ENCODE measurements at places on chromosomes 2 and 18.
A peak's percentile ranks its signal among the peaks of the same experiment; 100 is the strongest.

DNA sequence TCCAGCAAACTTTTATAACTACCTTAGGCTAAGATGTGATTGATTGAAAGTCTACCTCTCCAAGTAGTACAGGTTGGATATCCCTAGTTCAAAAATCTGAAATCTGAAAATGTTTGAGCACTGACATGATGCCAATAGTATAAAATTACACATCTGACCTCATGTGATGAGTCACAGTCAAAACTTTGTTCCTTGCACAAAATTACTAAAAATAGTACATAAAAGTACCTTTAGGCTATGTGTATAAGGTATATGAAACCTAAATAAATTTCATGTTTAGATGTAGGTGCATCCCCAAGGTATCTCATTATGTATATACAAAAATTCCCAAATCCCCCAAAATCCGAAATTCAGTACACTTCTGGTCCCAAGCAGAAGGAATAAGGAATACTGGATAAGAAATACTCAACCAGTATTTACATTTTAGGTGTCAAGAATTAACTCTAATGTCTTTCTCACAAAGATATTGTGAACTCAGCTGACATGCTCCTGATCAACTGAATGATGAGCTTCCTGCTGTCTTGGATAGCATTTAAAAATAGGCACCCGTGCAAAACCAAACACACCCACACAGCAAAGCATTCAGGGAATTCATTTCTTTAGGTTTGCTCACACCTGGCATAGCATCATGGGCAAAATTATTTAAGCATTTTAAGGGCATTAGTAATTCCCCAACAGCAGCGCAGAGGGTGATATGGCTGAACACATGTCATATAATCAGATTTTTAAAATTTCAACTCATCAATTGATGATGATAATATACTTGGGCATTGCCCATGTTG, 497.4 kb upstream of the MEIS1 start:
- no peak for DNase-seq

DNA sequence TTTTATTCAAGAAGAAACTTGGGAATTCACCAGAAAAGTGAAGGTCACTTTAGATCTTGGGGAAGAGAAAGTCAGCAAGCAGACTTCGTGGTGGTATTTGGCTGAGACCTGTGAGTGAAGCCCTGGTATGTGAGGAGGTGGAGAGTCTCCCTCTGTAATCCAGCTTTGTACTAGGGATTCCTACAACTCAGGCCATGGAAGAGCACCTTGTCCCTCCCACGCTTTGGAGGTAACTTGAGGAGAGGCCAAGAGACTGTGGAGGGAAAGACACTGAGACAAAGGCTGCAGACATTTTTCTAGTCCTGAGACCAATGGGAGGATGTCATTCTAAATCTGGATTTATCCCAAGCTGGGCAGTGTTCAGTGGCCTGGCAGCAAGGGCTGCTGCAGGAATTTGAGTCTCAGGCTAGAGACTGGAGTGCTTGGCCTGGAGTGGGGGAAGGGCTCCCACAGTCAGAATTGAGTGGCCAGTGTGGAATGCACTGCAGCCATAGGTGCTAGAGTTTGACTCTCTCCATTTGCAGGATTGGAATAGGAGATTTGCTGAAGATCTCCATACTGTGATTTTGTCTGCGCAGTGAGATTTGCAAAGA, 219.0 kb downstream of the ACTR3 start:
- DNase-seq = peak; percentile 49

DNA sequence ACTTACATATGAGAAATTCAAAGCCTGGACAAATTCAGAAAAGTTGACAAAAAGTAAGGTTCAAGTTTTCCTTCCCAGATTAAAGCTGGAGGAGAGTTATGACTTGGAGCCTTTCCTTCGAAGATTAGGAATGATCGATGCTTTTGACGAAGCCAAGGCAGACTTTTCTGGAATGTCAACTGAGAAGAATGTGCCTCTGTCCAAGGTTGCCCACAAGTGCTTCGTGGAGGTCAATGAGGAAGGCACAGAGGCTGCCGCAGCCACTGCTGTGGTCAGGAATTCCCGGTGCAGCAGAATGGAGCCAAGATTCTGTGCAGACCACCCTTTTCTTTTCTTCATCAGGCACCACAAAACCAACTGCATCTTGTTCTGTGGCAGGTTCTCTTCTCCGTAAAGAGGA, 17.0 kb downstream of the SERPINB8 start:
- DNase-seq = no peak

DNA sequence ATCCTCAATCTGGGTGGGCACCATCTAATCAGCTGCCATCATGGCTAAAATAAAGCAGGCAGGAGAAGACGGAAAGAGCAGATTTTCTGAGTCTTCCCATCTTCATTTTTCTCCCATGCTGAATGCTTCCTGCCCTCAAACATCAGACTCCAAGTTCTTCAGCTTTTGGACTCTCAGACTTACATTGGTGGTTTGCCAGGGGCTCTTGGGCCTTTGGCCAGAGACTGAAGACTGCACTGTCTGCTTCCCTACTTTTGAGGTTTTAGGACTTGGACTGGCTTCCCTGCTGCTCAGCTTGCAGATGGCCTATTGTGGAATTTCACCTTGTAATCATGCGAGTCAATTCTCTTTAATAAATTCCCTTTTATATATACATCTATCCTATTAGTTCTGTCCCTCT, 36.6 kb downstream of the DIPK1C start:
- DNase-seq = no peak

DNA sequence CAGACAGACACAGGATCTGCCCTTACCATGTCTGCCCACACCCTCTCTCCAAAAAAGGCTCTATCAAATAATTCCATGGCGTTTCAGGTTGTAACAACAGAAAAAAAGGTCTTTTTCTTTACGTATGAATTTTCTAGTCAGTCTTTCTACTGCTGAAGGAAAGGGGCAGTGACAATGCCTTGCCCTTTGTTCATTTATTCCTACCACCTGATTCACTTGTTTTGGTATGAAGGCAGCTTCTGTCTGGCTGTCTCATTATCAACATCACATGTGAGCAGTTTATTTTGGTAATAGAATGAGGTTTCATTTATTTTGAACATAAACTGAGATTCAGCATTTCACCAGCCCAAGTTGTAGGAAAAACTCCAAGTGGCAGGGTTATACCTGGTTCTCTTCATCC, 94.3 kb upstream of the KLF7 start:
- DNase-seq = no peak

- no peak for DNase-seq
Observed at GRCh38 chr18:50722311-50722710, 97.5 kb downstream of the MRO start.

DNA sequence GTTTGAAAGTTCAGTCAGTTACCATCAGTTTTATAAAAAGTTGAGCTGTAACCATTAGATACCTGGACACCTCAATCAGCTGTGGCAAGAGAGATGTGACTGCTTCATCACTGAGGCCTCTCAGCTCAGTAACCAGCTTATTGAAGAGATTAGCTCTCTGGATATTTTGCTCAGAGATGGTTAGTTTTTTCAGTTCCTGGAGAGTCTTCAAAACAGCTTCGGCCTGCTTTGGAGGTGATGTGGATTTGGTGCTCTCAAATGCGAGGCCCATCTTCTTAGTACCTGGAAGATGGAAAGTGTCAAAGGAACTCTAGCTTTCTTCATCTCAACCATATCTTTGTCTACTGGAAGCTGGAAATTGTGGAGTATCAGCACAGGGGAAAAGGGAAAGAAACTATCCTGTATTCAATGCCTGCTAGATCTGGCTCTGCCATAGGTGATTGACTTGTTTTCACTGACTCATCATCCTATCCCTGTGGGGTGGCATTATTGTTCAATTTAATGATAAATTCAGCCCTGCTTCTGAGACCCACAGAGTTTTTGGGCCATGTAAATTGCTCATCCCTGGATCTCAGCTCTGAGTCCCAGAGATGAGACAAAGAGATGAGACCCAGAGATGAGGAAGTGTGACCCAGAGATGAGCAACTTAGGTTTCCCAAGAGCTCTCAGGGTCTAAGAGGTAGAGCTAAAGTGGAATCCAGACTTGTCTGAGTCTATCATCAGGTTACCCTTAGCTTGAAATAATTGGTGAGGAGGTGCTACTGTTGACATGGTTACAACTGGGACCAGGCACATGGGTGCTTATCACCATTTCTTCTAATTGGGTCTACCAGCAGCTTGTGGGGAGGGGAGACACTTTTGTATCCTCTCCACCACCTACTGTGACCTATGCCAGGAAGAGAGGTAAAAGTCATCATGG, 10.4 kb downstream of the APOB start:
- no peak for DNase-seq

GRCh38 chr2:212873256-212873655, 278.2 kb downstream of the IKZF2 start:
- DNase-seq = no peak

DNA sequence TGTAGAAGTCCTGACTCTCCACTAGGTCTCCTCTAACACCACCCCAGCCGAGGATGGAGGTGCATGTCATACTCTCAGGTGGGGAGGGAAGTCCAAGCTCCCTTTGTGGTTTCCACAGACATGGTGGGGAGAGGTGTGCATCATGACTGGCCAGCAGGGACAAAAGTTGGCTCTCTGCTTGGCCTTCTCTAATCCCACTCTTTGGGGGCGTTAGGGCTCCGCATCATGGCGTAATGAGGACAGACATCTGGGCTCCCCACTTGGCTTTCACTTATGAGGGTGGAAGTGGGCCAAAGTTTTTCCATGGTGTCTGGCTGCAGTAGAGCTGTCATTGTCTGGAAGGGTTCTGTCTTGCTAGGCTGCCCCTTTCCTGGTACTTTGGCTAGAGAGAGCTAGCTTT, 80.7 kb upstream of the DAPL1 start:
- DNase-seq = no peak

DNA sequence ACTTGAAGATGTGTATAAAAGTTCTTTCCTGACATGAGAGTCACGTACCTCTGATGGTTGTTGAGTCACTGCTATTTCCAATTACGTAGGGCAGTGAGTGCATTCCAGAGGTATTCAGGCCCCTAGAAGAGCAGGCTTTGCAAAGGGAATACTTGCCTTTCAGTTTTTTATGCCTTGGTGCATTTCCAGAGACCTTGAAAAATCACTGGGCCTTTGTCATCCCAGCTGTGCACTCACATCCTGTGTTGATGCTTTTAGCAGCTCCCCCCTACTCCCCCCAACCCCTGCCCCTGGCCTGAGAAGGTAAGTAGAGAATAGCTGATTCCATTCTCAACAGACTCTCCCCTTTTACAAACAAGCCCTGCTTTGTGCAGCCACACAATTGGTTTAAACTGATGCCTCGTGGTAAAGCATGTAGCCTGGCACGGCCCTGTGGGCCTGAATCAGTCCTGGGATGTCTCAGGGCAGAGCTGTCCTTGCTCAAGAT, 174.2 kb downstream of the PRPF40A start:
- DNase-seq = peak; percentile 46

- DNase-seq = no peak
Observed at GRCh38 chr2:203453858-203454451, 81.1 kb downstream of the RAPH1 start.

DNA sequence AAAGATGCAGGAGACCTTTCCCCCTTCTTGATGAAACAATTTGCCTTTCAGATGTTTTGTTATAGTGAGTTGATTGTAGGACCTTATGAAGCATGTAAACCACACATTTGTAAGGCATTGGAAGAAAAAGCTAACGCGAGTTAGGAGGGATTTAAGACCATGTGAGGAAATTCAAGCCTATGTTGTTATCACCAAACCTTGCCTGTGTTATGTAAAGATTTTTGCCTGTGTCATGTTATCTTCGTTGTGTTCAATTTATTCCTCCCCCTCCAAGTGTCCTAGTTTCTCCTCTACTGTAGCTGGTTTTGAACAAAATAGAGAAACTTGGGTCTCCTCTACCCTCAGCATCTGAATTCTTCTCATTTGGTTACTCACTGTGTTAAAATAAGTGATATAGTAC, 173.0 kb downstream of the NEDD4L start:
- DNase-seq = no peak

- DNase-seq = no peak
Observed at GRCh38 chr18:48975120-48975816, 24.5 kb upstream of the SMAD7 start.

GRCh38 chr2:146950911-146951310, 893.9 kb upstream of the ACVR2A start:
- no peak for DNase-seq

- no peak for DNase-seq
Observed at GRCh38 chr2:233346376-233346775, 7.9 kb upstream of the DGKD start.

GRCh38 chr2:11389052-11389420, 44.6 kb upstream of the ROCK2 start:
- no peak for DNase-seq

DNA sequence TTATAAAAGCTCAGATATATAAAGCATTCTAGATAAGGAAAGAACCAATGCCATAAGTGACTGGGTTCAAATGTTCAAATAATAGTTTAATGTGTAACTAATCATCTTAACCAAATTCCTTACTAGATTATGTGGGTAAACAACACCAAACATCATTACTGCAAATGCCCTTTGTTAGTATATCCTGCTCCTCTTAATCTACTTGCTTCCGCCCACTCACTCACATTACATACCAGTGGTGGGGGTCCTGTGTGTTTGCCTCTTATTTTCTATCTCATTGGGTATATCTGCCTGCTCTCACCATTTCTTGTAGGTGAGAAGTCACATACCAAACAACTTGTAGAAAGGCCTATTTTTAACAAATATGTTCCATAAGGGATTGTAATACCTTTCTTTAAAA, 562.1 kb downstream of the NRXN1 start:
- no peak for DNase-seq

Data from ecto neural progenitor cell (in vitro differentiated cells).